Activated CD4-positive, alpha-beta T cell treated with anti-CD3 and anti-CD28 coated beads, Interleukin-2, amount 50 U/mL, for 4 hours (primary cell): ENCODE measurements at places on chromosomes 16 and 17.

- DNase-seq: no peak
Observed at GRCh38 chr17:82231562-82232321, 2.9 kb downstream of the SLC16A3 start.

DNA sequence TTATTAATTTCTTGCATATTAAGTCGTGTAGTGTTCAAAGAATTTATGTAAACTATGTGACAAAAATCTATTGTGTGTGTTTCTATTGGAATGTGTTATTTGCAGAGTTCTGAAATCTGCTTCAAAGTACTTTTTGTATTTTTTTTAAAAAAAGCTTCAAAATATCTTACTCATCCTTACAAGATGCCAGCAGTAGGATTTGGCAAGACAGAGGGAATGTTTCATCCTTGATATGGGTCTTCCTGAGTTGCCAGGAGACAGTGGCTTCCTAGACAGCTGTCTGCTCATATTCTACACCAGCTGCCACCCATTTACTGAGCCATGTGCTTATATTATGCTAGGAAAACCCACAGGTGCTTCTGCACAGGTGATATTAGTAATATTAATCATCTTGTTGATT, 36.4 kb downstream of the EFCAB5 start:
- no peak for DNase-seq

DNA sequence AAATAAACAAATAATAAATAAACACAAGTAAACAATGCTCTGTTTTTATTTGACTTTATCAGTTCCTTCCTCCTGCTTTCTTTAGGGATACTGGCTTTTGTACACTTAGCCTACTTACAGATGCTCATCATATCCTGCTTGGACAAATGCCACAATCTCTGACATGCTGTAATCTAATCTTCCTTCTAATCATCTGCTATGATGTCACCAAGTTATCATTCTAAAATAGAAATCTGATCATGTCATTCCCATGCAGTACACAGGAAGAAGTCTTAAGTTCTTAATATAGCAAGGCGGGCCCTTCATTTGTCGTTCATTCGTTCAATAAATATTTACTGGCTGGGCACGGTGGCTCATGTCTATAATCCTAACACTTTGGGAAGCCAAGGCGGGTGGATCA, 9.1 kb upstream of the UBB start:
- no peak for DNase-seq

GRCh38 chr16:51440131-51440889, 289.2 kb upstream of the SALL1 start:
- no peak for DNase-seq

DNA sequence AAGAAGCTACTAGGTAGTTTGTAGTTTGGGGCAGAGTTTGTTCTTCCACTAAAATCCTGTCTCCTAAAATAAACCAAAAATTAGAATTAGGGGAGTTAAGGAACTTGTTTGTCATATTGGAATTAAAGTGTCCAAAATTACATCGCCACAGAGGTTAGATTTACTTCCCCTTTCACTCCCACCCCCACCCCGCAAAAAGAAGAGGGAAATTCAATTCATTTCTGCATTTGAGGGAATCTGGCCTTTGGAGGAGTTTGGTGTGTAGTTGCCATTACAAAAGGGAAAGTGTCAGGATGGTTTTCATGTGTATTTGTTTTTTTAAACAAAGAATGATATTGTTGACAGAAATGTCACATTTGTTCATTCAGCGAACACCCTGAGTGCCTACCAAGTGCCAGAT, 5.8 kb downstream of the TMEM97 start:
- no peak for DNase-seq

GRCh38 chr17:50266384-50267073, 7.7 kb upstream of the TMEM92 start:
- DNase-seq: no peak

DNA sequence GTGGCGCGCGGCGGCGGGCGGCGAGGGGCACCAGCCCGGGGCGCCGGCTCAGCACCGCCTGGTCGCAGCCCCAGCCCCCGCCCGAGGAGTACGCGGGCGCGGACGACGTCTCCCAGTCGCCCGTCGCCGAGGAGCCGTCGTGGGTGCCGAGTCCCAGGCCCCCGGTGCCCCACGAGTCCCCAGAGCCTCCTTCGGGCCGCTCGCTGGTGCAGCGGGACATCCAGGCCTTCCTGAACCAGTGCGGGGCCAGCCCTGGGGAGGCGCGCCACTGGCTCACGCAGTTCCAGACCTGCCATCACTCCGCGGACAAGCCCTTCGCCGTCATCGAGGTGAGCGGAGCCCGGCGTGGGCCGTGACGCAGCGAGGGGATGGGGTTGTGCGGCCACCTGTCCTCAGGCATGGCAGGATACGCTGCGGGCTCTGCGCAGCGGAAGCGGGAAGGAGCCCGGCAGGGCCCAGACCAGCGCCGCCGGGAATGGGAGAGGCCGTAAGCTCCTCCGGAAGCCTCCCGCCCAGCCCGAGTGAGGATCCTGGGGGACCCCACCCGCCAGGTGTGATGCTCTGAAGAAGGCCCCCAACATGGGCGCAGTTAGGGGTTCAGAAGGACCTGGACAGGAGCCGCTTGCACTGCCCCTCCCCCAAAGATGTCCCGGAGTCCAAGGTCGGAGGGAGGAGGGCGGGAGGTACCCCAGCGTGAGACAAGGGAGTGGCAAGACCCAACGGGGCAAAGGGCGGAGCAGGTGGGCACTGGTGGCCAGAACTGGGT, 522 bp downstream of the NAGS start:
- no peak for DNase-seq

DNA sequence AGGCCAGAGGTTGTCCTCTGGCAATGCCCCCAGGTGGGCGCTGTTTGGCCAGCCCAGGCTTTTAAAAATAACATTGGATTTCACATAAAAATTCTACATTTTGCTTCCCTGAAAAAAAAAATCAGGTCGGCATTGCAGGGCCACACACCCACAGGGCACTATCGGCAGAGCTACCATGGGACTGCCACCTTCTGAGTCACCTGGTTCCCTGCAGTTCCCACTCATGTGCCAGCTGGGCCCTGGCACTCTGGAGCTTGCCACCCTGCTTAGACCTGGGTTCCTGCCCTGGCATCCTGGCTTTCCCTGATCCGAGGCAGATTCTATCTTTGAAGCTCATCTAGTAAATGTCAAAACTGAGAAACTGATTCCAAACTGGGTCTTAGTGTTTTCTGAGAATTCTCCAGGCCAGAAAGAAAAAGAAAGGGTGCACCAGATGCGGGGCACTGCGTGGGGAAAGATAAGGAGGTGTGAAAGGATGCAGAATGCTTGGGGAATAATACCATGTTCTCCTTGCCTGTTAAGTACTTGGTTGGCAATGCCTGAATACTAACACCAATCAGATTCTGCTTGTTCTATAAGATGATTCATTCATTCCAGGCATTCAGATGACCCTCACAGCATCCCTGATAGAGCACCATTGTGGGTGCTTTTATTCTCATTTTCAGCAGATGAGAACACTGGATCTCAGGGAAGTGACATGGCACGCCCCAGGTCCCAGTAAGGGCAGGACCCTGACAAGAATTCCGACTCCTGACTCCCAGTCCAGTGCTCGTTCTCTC, 51.8 kb downstream of the RAI1 start:
- no peak for DNase-seq
